Mammary epithelial cell (primary cell): ENCODE measurements at places on chromosomes 1 and 21.

DNA sequence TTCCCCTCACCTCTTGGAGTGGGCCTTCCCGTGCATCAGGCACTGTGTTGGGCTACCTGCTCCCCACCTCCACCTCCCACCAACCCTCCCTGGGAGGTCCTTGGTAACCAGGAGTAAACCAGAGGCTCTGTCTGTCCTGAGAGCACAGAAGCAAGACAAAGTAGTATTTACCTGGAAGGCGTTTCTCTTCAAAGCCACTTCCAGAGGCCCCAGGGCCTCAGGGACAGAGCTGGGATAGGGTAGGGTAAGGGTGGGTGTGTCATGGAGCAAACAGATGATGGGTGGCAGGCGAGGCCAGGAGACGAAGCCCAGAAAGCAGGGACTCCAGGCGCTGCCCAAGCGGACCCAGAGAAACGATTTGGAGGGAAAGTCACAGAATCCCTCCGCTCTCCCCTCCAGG lies 77.2 kb upstream of the TARDBP start:
- no peak for DNase-seq

DNA sequence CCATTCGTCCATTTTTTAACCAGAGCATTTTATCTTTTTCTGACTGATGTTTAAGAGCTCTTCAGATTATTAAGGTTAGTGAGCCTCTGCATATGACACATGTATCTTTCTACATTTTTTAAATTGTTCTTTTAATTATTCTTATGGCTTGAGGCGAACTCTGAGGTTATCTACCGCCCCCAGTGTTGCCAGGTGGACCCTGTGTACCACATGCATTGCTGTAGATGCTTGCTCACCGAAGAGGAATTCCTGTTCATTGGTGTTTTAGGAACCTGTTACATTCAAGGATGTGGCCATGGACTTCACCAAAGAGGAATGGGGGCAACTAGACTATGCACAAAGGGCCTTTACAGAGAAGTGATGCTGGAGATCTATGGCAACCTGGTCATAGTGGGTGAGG lies 31.8 kb downstream of the ZNF684 start:
- peak; percentile 28 for DNase-seq

DNA sequence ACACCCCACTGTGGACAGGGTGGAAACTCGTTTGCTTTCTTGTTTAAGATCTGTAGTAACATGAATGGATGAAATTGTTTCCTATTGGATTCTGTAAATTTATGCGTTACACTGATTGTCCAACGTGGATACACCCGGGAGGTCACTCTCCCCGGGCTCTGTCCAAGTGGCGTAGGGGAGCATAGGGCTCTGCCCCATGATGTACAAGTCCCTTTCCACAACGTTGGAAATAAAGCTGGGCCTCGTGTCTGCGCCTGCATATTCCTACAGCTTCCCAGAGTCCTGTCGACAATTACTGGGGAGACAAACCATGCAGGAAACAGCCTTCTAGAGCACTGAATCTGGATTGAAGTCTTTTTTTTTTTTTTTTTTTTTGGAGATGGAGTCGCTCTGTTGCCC lies 1.4 kb downstream of the RCC1 start:
- no peak for DNase-seq

GRCh38 chr1:167687919-167688519 lies 33.8 kb upstream of the MPZL1 start:
- peak; percentile 65 for DNase-seq

DNA sequence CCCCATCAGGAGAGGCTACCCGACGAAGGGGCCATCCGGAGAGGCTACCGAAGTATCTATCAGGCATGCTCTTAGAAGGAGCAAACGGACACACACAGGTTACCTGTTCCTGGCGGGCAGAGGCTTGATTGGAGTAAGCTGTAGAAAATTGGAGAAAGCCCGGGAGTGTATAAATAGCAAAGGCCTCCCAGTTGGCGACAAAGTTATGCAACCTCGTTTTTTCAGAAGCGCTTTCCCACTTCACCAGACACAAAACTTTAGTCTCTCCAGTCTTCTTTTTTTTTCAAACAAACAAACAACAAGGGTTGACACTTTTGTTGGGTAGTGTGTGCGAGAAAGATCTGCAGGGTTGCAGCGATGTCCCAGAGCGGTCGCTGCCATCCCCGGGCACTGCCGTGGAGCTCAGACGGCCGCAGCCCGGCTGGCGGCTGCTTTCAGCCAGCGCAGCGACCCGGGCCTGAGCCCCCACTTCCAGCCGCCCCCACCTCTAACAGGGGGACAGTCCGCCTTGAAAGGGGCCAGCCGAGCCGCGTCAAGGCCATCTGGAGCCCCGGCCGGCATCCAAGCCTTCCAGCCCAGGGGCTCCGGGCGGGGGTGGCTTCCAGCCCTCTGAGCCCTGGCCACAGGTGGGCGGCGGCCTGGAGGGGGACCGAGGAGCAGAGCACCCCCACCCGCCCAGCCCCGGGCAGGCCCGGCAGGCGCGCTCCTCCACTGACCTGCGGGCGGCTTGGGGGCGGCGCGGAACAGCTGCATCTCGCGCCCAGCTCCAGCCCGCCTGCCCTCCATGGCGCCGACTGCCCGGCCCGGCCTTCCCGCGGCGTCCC lies 616 bp downstream of the MCOLN3 start:
- peak; percentile 1 for DNase-seq

DNA sequence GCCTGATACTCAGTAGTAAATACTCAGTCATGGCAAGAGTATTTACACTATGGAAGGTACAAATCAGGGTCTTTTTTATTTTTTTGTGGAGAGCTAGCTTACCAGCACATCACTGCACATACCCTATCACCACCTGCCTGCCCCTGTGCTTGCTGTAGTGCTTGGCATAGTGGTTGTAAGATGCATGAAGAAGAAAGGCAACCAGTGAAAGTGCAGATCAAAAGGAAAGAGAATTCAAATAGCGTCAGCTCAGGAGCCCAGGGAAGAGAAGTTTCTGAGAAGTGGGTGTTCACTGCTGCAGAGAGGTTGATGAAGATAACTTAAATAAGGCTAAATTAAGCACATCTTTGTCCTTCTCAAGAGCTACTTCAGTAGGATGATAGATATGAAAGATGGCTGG lies 76.0 kb downstream of the DTL start:
- DNase-seq, result no peak

GRCh38 chr1:1191734-1192133 lies 14.7 kb downstream of the TNFRSF18 start:
- no peak for DNase-seq

- DNase-seq, result no peak
Measured at GRCh38 chr1:1623181-1623630, 7.9 kb downstream of the MIB2 start.

DNA sequence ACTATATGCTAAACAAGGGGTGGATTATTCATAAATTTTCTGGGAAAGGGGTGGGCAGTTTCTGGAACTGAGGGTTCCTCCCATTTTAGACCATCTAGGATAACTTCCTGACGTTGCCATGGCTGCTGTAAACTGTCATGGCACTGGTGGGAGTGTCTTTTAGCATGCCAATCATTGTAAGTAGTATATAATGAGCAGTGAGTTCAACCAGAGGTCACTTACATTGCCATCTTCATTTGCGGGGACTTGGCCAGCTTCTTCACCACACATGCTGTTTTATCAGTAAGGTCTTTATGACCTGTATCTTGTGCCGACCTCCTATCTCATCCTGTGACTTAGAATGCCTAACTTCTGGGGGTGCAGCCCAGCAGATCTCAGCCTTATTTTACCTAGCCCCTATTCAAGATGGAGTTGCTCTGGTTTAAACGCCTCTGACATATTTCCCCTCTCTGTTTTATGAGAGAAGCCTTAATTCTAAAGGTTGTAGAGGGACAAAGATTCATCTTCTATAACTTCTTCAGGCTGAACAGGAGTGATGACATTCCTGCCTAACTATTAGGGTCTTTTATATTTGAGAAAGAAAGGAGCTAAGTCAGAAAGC lies 60.4 kb downstream of the DIP2A start:
- no peak for DNase-seq

- DNase-seq, result no peak
Measured at GRCh38 chr1:228079601-228080263, 2.8 kb upstream of the ARF1 start.

GRCh38 chr1:29379443-29380073 lies 143.2 kb downstream of the PTPRU start:
- DNase-seq, result peak; percentile 55

DNA sequence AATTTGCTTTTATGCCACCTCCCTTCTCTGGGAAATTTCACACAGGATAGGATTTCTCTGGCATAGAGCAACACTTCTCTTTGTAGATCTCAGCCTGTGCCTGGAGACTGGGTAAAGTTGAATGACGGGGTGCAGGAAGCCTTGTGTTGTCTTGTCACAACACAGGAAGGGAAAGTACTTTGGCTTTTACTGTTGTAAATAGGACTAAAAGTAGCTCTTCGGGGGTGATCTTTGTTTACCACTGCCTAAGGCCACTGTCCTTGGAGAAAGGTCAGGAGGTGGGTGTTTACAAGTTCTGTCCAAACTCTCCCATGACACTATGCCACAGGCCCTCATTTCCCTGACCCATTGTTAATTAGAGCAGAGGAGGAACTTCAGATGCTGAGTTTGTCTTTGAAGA lies 139.7 kb downstream of the FGGY start:
- DNase-seq, result no peak

DNA sequence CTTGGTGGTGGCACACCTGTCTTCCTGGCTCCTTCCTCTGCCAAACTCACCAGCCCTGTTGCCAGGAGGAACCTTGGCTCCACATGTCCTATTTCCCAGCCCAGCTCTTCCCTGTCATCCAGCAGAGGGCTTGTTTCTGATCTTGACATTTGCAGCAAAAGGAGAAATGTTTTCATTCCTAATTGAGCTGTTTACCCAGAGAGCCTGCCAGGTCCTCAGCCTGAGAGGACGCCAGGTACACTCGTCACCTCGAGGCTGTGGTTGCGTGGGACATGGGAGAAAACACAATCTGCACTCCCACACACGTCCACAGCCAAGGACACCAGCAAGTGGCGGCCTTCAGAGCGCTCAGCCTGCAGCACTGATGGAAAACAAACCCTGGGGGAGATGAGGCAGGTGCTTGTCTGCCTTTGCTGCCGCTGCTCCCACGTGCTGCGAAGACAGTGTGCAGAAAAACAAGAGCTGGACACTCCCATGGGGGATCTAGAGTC lies 132.8 kb upstream of the CD34 start:
- no peak for DNase-seq

- DNase-seq, result no peak
Measured at GRCh38 chr21:46356005-46356338, 32.0 kb downstream of the PCNT start.

DNA sequence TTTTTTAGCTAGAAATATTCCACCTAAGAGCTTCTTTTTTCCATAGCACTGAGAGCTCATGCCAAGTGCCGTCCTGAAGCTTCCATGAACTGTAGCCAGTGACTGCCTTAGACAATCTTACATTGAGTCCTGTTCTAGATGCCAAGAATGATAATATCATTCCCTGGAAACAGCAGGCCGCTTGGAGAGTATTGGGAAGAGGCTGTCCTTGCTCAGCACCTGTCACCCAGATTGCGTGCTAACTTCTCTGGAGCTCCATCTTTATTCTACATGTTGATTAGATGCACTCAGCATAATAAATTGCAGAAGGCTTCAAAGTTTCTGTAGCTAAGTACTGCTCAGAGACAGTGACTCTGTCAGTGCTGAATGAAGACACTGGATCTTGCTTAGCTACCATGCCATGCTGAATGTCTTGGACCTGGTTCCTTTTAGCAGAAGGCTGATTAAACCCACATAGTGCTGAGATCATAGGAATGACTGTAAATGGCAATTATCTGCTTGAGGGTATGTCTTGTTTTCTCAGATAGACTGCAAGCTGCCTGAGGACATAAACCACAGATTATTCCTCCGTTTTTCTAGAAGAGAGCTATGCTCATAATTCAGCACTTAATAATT lies 83.1 kb upstream of the IRF2BP2 start:
- DNase-seq, result no peak

DNA sequence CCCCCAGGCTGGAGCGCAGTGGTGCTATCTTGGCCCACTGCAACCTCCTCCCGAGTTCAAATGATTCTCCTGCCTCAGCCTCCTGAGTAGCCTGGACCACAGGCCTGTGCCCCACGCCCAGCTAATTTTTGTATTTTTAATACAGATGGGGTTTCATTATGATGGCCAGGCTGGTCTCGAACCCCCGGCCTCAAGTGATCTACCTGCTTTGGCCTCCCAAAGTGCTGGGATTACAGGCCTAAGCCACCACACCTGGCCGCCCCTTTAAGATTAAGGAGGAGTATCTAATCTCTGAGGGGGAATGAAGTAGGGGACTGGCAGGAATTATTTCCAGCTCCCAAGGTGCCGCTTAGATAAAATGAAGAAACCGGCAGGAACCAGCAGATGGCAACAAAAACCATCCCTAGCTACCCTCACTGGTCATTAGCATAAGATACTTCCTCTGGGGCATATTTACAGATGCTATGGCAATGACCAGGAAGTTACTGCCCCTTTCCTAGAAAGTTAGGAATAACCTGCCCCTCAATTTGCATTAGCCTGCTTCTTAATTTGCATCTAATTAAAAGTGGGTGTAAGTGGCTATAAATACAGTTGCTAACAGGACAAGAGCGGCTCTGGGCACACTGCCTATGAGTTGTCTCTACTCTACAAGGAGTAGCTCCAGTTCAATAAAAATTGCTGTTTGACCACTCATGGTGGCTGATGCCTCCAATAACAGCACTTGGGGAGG lies 7.1 kb upstream of the NSUN4 start:
- DNase-seq, result peak; percentile 27

- DNase-seq, result no peak
Measured at GRCh38 chr1:177044390-177044789, 120.1 kb downstream of the ASTN1 start.

DNA sequence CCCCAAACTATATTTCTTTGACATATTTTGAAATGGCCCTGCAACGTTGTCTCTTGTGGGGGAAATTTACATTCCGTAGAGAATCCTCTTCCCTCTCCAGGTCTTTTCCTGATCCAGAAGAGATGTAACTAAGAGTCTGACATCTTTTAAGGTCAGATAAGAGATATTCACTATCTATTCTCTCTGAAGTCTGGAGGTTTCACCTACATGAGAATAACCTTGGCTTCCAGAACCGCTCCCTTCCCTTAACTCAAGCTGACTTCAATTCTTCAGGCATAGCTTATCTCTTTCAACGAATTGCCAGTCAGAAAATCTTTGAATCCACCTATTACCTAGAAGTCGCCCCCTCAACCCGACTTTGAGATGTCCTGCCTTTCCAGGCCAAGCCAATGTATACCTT lies 9.9 kb downstream of the FCRLB start:
- no peak for DNase-seq
